Epithelial cell of alveolus of lung (primary cell): ENCODE measurements at places on chromosomes 12 and 14. TPM values are rescaled to one million over a fixed set of nuclear protein-coding genes. Genes with fewer than 3 reads are reported as not detected.

The RASSF9 gene
- 0.08 and 1.0 TPM in 2 replicates for total RNA-seq

The INHBE gene
- total RNA-seq, result 0.24 and 12.4 TPM in 2 replicates

The PLA2G1B gene
- total RNA-seq, result not detected in 2 replicates

The DUSP16 gene
- 9.6 and 15.4 TPM in 2 replicates for total RNA-seq

The UNC119B gene
- 20.8 and 25.5 TPM in 2 replicates for total RNA-seq

The HOXC5 gene
- 0.39 TPM in 1 of 2 replicates, not detected in the other for total RNA-seq

The CDKN3 gene
- total RNA-seq, result 18.4 and 42.9 TPM in 2 replicates

The KRT83 gene
- not detected in 2 replicates for total RNA-seq

The BCL11B gene
- total RNA-seq, result 0.13 and 0.16 TPM in 2 replicates

The LRRC74A gene
- not detected in 2 replicates for total RNA-seq

The KRT78 gene
- total RNA-seq, result not detected in 2 replicates

The FRMD6 gene
- total RNA-seq, result 52.2 and 174 TPM in 2 replicates

The FLRT2 gene
- 11.9 and 12.1 TPM in 2 replicates for total RNA-seq

The TMPRSS12 gene
- not detected in 2 replicates for total RNA-seq

The KCNK10 gene
- total RNA-seq, result not detected in 2 replicates

The ACVRL1 gene
- total RNA-seq, result 39.7 and 174 TPM in 2 replicates

The DLGAP5 gene
- 18.1 and 29.1 TPM in 2 replicates for total RNA-seq

The RDH5 gene
- total RNA-seq, result 2.2 TPM in 1 of 2 replicates, not detected in the other

The NPFF gene
- total RNA-seq, result 1.7 TPM in 1 of 2 replicates, not detected in the other

The ZNF891 gene
- 0.39 and 1.6 TPM in 2 replicates for total RNA-seq

The SLC41A2 gene
- total RNA-seq, result 4.7 and 17.5 TPM in 2 replicates

The PLEKHD1 gene
- total RNA-seq, result 0.08 TPM in 1 of 2 replicates, not detected in the other

The OLR1 gene
- 4.0 and 10.1 TPM in 2 replicates for total RNA-seq

The CDCA4 gene
- 20.1 and 33.4 TPM in 2 replicates for total RNA-seq
